ENCODE measurements at places on chromosomes 12 and 14. TPM values are rescaled to one million over a fixed set of nuclear protein-coding genes. Genes with fewer than 3 reads are reported as not detected.

- no peak for DNase-seq
These were observed at the start of gene CLEC2D for GRCh38 chr12:9669534-9669933. CLEC2D (plus strand) TSS chr12:9669713; CDS start chr12:9669735, 22 bp downstream.

- DNase-seq = no peak
These were observed 59.4 kb upstream of the E2F7 start for GRCh38 chr12:77124767-77125166.

- DNase-seq = no peak
These were observed 67.6 kb downstream of the PTPN11 start for GRCh38 chr12:112486361-112486760.

Gene POLE2
- 34.7 TPM for polyA plus RNA-seq

GRCh38 chr14:49052521-49052920, 533.7 kb downstream of the RPS29 start:
- DNase-seq = peak; percentile 46

DNA sequence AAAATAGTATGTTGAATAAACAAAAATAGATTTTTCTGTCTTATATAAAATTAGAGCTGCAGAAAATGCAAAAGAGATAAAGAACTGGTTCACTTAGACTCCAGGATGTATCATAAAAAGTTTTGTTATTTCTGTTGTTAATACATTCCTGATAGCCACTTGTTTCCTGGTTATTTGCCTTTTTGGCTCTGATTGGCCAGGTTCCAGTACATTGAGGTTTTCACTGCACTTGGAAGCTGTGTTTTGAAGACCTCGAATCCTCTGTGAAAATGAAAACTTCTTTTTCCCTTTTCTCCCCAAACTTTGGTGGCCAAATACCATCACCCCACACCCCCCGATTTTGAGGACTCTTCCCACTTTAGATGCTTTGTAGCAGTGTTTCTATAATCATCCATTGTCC, 525.3 kb downstream of the MED13L start:
- DNase-seq = no peak

Gene GNB3
- polyA plus RNA-seq = 13.3 TPM

DNA sequence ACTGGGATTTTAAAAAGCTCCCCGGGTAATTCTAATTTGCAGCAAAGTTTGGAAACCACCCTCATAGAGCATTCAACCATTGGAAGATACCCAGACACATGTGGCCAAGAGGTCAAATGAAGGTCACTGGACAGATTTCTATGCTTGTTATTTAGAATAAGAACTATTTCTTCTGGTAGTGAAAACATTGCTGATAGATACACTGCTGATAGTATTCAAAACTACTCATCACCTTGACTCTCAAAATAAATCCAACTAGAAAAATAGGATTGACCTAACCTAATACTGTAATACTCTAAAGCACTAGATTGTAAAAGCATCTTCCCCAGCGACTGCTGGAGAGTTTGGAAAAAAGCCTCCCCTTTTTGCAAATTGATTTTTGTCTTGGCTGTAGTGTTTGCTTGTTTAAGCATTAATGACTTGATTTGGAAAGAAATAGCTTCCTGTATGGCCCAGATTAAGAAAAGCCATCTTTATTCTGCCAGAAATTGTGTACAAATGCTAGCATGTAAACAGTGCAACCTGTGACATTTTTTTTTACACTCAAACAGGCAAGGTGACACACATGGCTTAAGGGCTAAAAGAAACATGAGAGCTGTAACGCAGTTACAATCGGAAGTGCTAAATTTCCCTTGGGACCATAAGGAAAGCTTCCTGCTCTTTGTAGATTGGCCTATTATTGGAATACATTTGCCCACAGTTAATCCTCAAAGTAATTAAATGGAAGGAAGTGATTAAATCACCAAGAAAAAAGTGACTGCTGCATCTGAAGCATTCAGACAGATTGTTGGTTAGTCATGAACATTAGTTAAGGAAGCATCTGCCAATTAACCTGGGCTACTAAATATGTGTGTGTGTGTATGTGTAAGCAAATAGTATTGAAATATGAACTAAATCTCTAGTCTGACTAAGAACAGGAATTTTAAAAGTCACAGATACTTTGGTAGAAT, 356.5 kb upstream of the ATP2B1 start:
- no peak for DNase-seq

- DNase-seq = no peak
These were observed 42.9 kb upstream of the ANKS1B start for GRCh38 chr12:100027671-100028070.

DNA sequence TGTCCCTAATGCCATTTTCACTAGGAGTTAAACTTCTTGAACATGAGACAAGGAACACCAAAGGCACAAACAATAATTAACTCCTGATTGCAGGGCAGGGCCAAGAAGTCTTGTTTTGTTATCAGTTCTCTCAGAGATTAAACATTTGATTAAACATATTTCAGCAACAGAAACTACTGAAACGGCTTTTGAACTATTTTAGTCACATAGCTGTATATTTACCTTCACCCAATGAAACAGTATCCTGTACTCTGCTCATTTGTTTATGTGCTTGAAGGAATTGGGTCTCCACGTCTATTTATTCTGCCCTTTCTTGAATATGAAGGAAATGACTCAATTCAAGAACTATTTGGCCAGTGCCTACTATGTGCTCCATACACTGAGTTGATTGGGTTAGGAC, 51.3 kb upstream of the PTCSC3 start:
- no peak for DNase-seq
